ENCODE measurements at places on chromosomes 2 and 18.

GRCh38 chr2:601806-602455 is 75.3 kb downstream of the TMEM18 start:
- DNase-seq: no peak

GRCh38 chr18:74508366-74508765 is 12.2 kb downstream of the CNDP2 start:
- DNase-seq: no peak

- DNase-seq: no peak
These were observed 66.4 kb downstream of the SH3RF3 start for GRCh38 chr2:109195193-109196045.

GRCh38 chr2:181305301-181306123 is 151.7 kb upstream of the ITGA4 start:
- peak; percentile 43 for DNase-seq

GRCh38 chr2:64947885-64948284 is 41.3 kb upstream of the SLC1A4 start:
- no peak for DNase-seq

GRCh38 chr2:227411320-227411989 is 23.7 kb upstream of the SCYGR1 start:
- no peak for DNase-seq
